ENCODE measurements at places on chromosomes 1 and 21. TPM values are rescaled to one million over a fixed set of nuclear protein-coding genes. Genes with fewer than 3 reads are reported as not detected.

CHRNB2 gene
- polyA plus RNA-seq, result 1.7 TPM

ZNF695 gene
- polyA plus RNA-seq, result 1.5 TPM

KPRP gene
- not detected for polyA plus RNA-seq

TMEM269 gene
- 0.10 TPM for polyA plus RNA-seq

ANKRD34A gene
- polyA plus RNA-seq, result 0.79 TPM

CFH gene
- polyA plus RNA-seq, result 16.4 TPM

EFNA3 gene
- 9.6 TPM for polyA plus RNA-seq

RBM11 gene
- polyA plus RNA-seq, result 2.2 TPM

SPATA21 gene
- polyA plus RNA-seq, result not detected

SFT2D2 gene
- polyA plus RNA-seq, result 15.3 TPM

DNAJC6 gene
- polyA plus RNA-seq, result 8.6 TPM

LRRC38 gene
- 0.22 TPM for polyA plus RNA-seq

MYCL gene
- 8.5 TPM for polyA plus RNA-seq

MIXL1 gene
- 0.28 TPM for polyA plus RNA-seq

MAP7D1 gene
- 38.6 TPM for polyA plus RNA-seq

DTL gene
- polyA plus RNA-seq, result 10.1 TPM

LCE2B gene
- polyA plus RNA-seq, result not detected

PROK1 gene
- 0.13 TPM for polyA plus RNA-seq

FMO1 gene
- polyA plus RNA-seq, result 123 TPM

CCDC185 gene
- not detected for polyA plus RNA-seq

C8B gene
- polyA plus RNA-seq, result 0.06 TPM

CLEC20A gene
- 0.09 TPM for polyA plus RNA-seq

GRHL3 gene
- polyA plus RNA-seq, result 0.54 TPM

RGS1 gene
- polyA plus RNA-seq, result 75.0 TPM

AMIGO1 gene
- 2.0 TPM for polyA plus RNA-seq
